Astrocyte (in vitro differentiated cells and primary cell): ENCODE measurements at places on chromosomes 5 and 9. TPM values are rescaled to one million over a fixed set of nuclear protein-coding genes. Genes with fewer than 3 reads are reported as not detected.

Gene PDGFRB
- total RNA-seq = 78.8 and 96.6 TPM in 2 replicates

Gene GFI1B
- not detected in 2 replicates for total RNA-seq

DNA sequence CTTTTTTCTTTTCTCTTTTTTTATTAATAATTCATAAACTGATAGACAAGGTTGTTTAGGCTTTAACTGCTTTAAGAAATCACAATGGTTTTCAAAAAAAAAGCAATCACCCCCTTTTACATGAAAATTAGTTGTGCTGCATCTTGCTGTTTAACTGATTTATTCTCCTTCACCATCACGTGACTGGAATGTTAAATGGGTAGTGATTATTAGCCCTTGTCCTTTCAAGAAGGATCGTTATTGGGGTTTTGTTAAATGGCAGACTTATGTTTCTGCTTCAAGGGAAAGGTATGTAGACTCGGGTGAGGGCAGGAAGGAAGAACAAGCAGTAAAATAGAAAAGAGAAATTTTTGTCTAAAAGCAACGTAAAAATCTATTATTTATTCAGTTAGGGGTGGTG is 175.6 kb upstream of the TLE4 start:
- no peak for DNase-seq

DNA sequence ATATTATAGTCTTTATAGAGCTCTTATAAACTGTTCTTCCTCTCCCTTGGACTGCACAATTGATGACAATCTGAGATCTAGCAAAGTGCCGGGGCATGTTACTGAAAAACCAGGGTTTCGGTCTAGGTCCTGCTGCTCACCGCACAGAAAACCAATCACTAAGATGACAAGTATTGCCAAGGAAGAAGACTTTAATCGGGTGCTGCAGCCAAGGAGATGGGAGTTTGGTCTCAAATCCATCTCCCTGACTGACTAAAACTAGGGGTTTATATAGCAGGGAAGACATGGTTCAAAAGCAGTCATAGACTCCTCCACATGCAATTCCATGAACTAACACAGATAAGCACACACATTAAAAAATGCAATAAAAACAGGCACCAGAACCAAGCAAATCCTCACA is 390.6 kb downstream of the NFIB start:
- no peak for DNase-seq

Gene CAMK2A
- 1.2 and 1.6 TPM in 2 replicates for total RNA-seq

GRCh38 chr9:95513711-95514110 is 3.1 kb downstream of the PTCH1 start:
- no peak for DNase-seq

- no peak for DNase-seq
Measured at GRCh38 chr9:1907465-1907864, 107.7 kb upstream of the SMARCA2 start.

GRCh38 chr5:81165493-81166119 is 67.5 kb upstream of the CKMT2 start:
- peak; percentile 64 for DNase-seq

Gene DND1
- 1.4 and 1.7 TPM in 2 replicates for total RNA-seq

DNA sequence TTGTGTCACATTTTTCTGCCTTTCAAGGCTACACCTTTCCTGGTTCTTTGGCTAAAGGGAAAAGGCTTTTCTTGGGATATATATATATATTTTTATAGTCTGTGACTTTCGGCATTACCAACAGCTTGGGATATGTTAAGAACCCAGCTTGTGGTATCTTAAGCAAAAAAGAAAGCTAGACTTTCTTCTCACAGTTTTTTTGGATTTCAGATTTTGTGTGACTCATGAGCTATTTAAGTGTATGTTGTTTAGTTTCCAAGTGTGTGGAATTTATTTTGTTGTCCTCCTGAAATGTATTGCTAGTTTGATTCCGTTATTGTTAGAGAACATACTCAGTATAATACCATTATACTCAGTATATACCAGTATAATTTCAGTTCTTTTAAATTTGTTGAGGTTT is 64.8 kb downstream of the ERCC6L2 start:
- DNase-seq = peak; percentile 6

DNA sequence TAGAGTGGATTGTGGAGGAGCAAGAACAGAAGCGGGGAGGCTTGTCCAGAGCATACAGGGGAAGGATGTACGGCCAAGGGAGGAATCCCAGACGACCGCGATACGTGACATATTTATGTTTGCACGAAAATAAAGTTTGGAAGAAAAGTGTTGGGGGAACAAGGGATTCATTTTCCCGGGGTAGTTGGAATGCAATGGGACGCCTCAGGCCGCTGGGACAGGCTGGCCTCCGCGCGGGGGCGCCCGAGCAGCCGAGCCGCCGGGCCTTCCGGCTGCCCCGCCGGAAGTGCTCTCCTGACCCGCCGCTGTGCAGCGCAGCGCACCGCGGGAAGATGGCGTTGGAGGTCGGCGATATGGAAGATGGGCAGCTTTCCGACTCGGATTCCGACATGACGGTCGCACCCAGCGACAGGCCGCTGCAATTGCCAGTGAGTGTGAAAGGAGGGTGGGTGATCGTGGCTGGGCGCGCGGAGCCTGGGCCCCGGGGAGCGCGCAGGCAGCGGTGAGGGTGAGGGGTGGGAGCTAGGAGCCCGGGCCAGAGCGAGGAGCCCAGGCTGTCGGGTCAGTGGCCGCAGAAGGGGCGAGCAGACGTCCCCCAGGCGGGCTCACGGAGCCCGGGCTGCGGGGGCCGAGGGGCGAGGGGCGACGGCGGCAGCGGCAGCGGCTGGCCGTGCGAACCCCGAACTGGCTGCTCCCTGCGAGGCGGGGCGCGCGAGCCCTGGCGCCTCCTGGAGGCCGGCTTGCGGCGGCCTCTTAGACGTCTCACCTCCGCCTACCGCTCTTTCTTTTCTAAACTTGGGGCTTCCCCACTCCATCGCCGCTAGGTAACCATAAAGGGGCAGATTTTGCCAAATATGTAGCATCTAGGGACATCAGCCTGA is at the start of gene PHAX:
PHAX (plus strand) TSS at position 317 of the 881 bp plus-strand sequence; CDS start at position 333, 16 bp downstream.
- DNase-seq = peak; percentile 64

Gene STK32A
- total RNA-seq = 0.25 and 0.34 TPM in 2 replicates

Gene PCDHB13
- total RNA-seq = 3.3 TPM in 2 replicates

DNA sequence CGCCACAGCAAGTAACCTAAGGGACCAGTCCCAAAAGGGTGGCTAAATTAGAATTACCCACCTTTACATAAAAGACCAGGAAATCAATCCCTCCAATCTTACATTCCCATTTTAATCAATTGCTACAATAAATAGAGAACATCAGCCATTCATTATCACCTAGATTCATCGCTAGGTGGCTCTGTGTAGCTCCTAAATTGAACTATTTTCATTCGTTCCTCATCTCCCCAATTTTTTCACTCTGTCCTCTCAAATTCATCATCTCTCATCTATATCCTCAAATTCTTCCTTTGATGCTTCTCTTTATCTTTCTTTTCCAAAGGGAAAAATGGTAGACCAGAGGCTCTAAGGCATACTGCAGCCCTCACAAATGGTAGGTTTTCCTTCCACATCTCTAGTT is 108.2 kb upstream of the TNC start:
- no peak for DNase-seq

Gene DBH
- not detected in 2 replicates for total RNA-seq

Gene SPINK6
- total RNA-seq = not detected in 2 replicates

Gene CCL27
- 0.52 TPM in 1 of 2 replicates, not detected in the other for total RNA-seq

DNA sequence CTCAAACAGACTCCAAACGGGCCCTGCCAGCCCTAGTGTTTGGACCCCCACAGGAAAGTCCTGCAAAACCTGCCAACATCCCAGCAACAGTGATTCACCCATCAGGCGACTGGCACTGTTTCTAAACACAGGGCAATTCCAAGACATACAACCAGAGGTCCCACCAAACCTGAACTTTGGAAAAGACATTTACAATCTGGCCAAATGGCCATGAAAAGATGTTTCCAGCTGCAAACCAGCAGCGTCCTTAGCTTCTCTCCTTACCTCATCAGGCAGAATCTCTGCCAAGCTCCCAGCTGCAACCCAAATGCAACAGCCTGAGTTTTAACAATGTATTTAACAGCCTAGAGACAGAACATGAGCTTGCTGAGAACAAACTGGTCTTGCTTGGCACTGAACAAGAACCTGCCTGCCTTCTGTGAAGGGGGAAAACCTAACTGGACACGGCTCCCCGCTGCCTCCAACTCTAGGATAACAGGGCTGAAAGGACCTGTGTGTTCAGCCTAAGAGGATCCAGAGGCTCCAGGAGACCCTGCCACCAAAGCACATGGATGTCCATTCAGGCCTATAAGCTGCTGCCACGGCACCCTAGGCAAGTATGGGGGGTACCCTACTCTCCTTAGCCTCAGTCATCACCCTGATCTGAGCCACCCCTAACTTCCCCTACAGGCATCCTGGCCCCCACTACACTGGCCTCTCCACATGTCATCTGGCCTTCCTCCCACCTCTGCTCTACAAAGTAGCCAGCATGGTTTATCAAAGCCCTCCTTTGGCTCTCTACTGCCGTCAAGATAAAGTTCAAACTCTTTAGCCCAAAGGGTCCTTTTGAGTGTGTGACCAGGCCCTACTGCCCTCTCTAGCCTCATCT is 5.6 kb downstream of the P4HA2 start:
- peak; percentile 67 for DNase-seq

GRCh38 chr5:52810426-52810825 is 22.7 kb downstream of the ITGA1 start:
- DNase-seq = no peak

- DNase-seq = peak; percentile 7
Measured at GRCh38 chr9:133825555-133826218, 87.5 kb upstream of the SARDH start.

DNA sequence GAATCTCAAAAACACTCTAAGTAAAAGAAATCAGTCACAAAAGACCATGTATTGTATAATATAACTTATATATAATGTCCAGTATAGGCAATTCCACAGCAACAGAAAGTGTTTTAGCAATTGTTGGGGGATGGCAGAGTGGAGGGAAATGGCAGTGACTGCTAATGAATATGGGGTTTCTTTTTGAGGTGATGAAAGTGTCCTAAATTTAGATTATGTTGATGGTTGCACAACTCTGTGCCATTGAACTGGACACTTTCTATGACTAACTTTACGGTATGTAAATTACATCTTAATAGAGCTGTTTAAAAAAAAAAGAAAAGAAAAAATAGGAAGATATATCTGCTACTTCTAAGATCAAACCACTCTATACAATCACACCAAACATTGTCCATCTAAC is 124.9 kb upstream of the ZNF462 start:
- DNase-seq = no peak

Gene ISL1
- 1.8 and 5.4 TPM in 2 replicates for total RNA-seq

Gene ENTPD8
- total RNA-seq = 0.11 TPM in 1 of 2 replicates, not detected in the other

- DNase-seq = no peak
Measured at GRCh38 chr9:109499631-109500410, 1.7 kb upstream of the PTPN3 start.

DNA sequence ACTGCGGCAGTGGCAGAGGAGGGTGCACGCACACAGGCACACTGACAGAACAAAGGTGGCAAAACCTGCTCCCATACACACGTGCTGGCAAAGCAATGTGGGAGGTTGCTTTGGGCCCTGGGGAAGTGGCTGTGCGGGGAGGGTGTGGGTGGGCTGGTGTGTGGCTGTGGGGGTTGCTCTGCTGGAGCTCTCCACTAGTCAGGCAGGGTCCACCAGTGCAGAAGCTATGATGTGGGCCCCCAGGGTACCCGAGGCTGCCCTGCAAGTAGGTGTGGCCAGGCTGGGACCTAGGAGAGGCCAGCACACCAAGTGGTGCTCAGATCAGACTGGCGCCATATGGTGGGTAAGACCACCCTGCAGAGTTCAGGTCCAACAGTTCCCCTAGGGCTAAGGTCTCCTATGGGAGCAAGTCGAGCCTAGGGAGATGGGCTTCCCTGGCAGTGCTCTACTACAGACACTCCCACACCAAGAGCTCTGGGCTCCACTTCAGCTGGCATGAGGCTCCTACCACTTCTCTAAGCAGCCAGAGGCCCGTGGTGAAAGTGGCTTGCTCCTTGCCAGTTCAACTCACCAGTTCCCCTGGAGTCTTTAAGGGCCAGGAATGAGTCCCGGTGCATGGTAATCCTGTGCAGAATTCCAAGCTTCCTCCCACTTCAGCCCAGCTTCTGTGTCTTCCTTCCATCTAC is 46.2 kb upstream of the IFNE start:
- no peak for DNase-seq

DNA sequence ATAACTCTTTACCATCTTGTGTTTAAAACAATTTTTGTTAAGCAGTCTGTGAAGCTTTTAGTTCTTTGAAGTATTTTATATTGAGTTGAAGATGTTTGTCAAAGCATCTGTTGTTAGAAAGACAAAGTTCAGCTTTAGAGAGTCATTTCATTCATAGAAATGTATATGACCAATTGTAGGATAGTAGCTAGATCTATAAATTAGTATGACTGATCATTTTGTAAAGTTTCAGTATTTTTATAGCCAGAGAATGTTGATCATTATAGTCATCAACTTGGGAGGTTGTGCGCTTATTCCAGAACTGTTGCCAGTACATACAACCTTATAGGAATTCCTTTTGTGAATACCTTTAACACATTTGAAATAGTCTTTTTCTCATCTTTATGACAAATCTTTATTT is 5.2 kb downstream of the NIPBL start:
- no peak for DNase-seq

GRCh38 chr5:15385553-15385952 is 114.4 kb upstream of the FBXL7 start:
- DNase-seq = no peak
